Stimulated activated CD4-positive, alpha-beta T cell treated with anti-CD3 and anti-CD28 coated beads, Interleukin-4, amount 100 ng/mL, for 48 hours (primary cell): ENCODE measurements at places on chromosomes 2 and 18.

- DNase-seq, result no peak
Measured at GRCh38 chr2:190158798-190159434, 96.4 kb upstream of the MSTN start.

- no peak for DNase-seq
Measured at GRCh38 chr2:120659275-120659977, 76.2 kb upstream of the GLI2 start.

- no peak for DNase-seq
Measured at GRCh38 chr2:168613551-168613950, 157.5 kb downstream of the CERS6 start.

DNA sequence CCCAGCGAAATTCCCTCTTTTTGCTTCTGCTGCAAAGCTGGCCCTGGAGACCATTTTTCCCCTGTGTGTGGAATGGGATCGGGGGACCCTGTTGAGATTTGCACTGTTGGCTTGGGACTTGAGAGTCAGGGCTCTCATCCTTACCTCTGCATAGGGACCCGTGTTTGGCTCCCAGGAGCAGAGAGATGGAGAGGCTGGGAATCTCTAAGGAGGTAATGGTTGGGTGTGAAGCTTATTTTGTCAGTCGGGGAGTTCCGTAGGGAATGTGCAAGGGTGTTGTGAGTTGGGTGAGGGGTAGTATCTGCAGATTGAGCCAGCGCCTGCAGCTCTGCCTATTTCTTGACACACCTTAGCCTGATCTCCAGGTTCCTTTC lies 4.5 kb downstream of the GATA6 start:
- no peak for DNase-seq

DNA sequence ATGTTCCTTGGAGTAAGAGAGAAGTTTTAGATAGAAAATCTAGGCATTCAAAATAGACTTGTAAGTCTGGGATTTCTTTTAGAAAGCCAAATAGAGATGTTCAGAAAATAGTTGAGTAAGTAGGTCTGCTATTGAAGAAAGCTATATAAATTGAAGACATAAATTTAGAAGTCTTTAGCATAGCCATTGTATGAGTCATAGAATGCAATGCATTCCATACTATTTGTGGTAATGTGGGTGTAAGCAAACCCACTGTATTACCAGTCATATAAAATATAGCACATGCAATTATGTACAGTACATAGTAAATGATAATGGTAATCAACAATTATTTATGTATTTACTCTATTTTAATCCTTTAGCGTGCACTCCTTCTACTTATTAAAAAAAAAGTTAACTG lies 14.1 kb downstream of the MC4R start:
- no peak for DNase-seq

GRCh38 chr2:64808754-64809153 lies 155.0 kb upstream of the SERTAD2 start:
- no peak for DNase-seq

GRCh38 chr2:67641312-67642045 lies 244.3 kb downstream of the ETAA1 start:
- no peak for DNase-seq

DNA sequence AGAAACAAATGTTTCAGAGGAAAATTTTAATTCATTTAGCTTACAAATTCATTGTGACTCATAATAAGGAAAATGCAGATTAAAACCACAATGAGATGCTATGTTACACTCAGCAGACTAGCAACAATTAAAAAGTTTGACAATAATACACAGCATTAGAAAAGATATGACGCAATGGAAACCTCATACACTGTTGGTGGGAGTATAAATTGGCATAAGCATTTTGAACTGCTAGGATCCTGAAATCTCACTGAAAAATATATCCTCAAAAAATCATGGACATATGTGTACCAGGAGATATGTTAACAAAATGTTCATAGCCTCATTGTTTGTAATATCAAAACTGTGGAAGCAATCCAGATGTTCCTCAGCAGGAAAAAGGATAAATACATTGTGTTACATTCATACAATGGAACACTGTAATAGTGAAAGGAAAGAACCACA lies 13.7 kb downstream of the CALCRL start:
- DNase-seq, result no peak

- DNase-seq, result no peak
Measured at GRCh38 chr18:5998166-5998881, 103.0 kb upstream of the TMEM200C start.

GRCh38 chr2:237218756-237219155 lies 133.1 kb downstream of the COPS8 start:
- no peak for DNase-seq

- no peak for DNase-seq
Measured at GRCh38 chr2:233972941-233973575, 55.9 kb downstream of the TRPM8 start.

GRCh38 chr2:85988914-85989270 lies 100.1 kb upstream of the ST3GAL5 start:
- no peak for DNase-seq

DNA sequence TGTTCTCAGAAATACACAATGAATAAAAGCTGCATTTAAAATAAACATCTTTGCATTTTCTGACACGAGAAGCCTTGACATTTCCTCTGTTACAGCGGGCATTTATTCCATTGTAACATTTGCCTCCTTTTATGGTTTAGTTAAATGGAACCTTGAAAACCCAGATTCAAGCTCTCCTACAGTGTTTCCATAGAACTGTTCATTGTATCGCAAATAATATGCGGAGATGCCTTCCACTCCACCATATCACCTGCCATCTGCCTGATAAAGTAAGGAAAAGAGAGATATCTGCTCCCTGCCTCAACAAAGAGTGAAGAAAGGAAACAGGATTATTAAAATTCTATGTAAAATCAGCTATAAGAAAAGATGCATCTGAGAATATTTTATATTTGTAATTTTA lies 69.8 kb downstream of the CDH19 start:
- DNase-seq, result no peak

DNA sequence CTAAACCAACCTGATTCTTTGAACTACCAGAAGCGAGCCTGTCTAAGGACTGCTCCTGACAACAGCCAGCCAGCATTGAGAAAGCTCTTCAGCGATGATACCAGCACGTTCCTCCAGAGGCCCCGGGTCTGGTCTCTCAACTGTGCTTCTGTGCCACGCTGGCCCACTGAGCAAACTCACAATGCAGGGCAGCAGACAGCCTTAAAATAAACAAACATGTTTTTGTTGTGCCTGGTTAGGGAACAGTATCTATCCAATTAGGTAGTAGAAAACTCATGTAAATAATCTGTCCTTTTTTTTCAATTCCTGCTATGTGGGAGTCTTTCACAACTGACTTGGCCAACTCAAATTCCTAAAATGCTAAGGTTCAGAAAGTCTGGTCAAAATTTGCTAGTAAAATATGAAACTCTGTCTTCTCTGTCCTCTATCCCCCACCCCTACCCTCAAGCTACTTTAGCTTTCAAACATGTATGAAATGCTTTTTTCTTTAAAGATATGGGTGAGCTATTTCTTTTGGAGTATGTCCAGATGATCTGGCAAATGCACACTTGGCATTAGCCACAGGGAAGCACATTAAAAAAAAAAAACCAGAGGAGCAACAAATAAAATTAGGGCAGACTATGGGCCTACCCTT lies 21.4 kb upstream of the EML4 start:
- no peak for DNase-seq

DNA sequence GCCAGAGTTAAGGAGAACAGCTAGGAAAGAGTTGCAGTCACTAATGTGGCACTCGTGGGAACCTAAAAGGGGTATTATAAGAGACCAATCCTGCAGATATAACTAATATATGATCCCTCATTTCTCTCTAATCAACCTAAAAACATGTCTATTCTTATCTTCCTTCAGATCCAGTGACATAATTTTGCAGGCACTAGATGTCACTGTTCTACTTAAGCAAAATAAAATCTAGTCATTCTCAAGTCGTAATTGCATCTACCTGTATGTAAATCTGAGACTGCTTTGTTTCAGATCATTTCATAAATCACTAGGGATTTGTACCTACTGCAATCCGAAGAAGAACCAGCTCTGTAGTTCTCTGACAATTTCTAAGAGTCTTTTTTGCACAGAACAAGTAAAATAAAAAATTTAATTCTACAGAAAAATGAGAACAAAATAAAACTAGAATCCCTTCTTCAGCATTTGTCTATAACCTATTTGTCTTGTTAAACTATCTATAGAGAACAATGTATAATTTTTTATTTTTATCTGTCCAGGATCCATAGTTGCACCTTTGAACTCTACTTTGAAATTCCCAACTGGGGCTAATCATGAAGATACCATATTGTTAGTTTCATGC lies 56.5 kb upstream of the ERBB4 start:
- no peak for DNase-seq

DNA sequence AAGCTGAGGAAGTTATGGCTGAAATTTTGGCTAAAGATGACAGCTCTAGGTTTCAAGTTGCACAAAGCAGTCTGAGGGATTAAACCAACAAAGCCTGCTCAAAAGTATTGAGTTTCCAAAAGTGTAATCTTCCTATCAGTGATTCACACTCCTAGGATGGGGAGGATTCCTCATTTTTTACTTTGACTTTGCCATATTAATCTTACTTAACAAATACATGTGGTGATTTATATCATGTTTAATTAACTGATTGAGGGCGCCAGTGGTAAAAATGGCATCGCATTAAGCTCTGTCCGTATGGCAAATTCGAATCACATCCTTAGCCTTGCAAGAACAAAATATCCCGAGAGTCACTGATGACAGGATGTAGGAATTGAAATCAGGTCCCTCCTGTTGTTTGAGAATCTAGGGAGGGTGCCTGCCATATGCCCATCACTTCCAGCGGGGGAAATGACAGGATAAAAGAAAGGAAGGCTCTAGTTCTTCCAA lies 78.1 kb upstream of the ETAA1 start:
- DNase-seq, result no peak

DNA sequence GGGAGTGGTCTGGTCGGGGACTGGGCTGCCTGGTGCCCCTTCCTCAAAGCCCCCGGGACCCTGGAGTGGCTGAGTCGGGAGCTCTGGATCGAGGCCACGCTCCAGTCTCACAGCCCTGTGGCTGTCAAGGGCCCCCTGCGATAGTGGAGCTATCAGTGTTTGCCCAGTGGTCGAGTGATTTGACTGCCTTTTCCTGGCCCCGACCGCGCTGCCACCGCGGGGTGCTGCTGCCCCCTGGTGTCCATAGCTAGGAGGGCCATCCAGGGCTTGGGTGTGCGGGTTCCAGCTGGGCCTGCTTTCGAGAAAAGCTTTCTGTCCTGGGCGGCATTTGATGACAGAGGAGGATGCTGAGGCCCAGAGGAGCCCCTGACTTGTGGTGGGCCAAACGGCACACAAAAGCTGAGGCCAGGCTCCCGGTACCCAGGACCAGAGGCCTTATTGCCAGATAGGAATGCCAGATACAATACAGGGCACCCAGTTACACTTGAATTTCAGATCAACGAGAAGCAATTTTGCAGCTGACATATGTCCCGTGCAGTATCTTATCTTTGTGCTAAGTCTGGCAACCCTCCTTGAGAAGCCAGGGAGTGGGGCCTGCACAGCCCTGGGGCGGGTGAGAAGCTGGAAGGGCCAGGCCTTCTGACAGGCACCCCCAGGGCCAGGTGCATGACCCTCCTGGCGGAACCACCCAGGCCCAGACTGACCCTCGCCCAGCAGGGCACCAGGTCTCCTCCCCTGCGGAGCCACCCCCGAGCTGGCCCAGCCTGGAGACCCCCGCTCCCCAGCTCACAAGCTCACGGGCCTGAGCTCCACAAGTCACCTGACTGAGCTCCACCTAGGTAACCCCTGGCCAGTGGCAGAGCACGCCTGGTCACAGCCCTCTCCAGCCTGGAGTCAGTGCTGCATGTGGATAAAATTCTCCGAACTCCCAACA lies 13.0 kb downstream of the ODC1 start:
- DNase-seq, result peak; percentile 58

- no peak for DNase-seq
Measured at GRCh38 chr2:67974559-67975430, 88.0 kb downstream of the C1D start.

DNA sequence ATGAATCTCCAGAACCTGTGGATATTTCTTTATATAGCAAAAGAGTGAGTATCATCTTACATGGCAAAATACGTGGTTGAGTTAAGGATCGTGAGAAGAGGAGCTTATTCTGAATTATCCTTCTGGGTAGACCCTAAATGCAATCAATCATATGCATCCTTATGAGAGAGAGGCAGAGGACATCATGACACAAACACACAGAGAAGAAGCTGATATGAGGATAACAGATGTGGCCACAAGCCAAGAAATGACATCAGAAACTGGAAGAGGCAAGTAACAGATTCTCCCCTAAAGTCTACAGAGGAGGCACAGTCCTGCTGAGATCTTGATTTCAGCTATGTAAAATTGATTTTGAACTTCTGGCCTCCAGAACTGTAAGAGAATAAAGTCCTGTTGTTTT lies 730.2 kb upstream of the ZNF804A start:
- DNase-seq, result no peak

DNA sequence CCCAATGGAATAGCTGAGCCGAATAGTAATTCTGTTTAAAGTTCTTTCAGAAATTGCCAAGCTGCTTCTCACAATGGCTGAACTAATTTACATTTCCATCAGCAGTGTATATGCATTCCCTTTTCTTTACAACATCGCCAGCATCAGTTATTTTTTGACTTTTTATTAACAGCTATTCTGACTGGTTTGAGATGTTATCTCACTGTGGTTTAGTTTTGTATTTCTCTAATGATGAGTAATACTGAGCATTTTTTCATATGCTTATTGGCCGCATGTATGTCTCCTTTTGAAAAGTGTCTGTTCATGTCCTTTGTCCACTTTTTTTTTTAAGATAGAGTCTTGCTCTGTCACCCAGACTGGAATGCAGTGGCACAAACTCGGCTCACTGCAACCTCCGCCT lies 100.7 kb downstream of the C2orf74 start:
- no peak for DNase-seq

- DNase-seq, result no peak
Measured at GRCh38 chr18:48702346-48703027, 163.7 kb downstream of the CTIF start.
